MG63 (cell line): ENCODE measurements at places on chromosomes 7 and 10. TPM values are rescaled to one million over a fixed set of nuclear protein-coding genes. Genes with fewer than 3 reads are reported as not detected.

The HABP2 gene
- total RNA-seq: not detected in 2 replicates

The SIRT1 gene
- total RNA-seq: 26.2 and 27.3 TPM in 2 replicates

The STEAP2 gene
- 1.2 and 2.0 TPM in 2 replicates for total RNA-seq

The SORCS1 gene
- not detected in 2 replicates for total RNA-seq

The PDCD11 gene
- 36.6 and 42.5 TPM in 2 replicates for total RNA-seq

The CDC14C gene
- total RNA-seq: 0.12 TPM in 1 of 2 replicates, not detected in the other

The FZD1 gene
- total RNA-seq: 2.3 and 3.9 TPM in 2 replicates

The COPS6 gene
- total RNA-seq: 58.3 and 78.2 TPM in 2 replicates

The POT1 gene
- total RNA-seq: 10.5 and 47.3 TPM in 2 replicates

The ABCC2 gene
- 0.72 and 1.7 TPM in 2 replicates for total RNA-seq

The ACSM6 gene
- not detected in 2 replicates for total RNA-seq

The TET1 gene
- 0.39 and 0.82 TPM in 2 replicates for total RNA-seq

The NPFFR1 gene
- not detected in 2 replicates for total RNA-seq

The CASTOR2 gene
- total RNA-seq: 1.2 TPM in 1 of 2 replicates, not detected in the other

The GRID2IP gene
- total RNA-seq: not detected in 2 replicates

The A1CF gene
- not detected in 2 replicates for total RNA-seq

The TFAM gene
- 27.1 and 35.8 TPM in 2 replicates for total RNA-seq

The NPSR1 gene
- not detected in 2 replicates for total RNA-seq

The CALML3 gene
- not detected in 2 replicates for total RNA-seq

The MKI67 gene
- 15.0 and 17.9 TPM in 2 replicates for total RNA-seq

The MOGAT3 gene
- total RNA-seq: not detected in 2 replicates

The PNLIPRP1 gene
- not detected in 2 replicates for total RNA-seq

The LRRD1 gene
- not detected in 2 replicates for total RNA-seq

The BUB3 gene
- 164 and 222 TPM in 2 replicates for total RNA-seq

The DYDC2 gene
- not detected in 2 replicates for total RNA-seq

The COL26A1 gene
- total RNA-seq: 1.2 TPM in 1 of 2 replicates, not detected in the other

The NPC1L1 gene
- total RNA-seq: 0.07 TPM in 1 of 2 replicates, not detected in the other

The PNLIPRP2 gene
- total RNA-seq: not detected in 2 replicates

The SPDYE8 gene
- total RNA-seq: not detected in 2 replicates

The CAMK2B gene
- 0.54 and 2.0 TPM in 2 replicates for total RNA-seq

The SLC26A5 gene
- total RNA-seq: not detected in 2 replicates

The PNLIP gene
- not detected in 2 replicates for total RNA-seq

The SGCE gene
- 16.8 and 24.7 TPM in 2 replicates for total RNA-seq

The SLC26A3 gene
- total RNA-seq: not detected in 2 replicates

The PON1 gene
- not detected in 2 replicates for total RNA-seq

The NPVF gene
- not detected in 2 replicates for total RNA-seq

The PDE1C gene
- total RNA-seq: 32.4 and 50.1 TPM in 2 replicates

The EBLN1 gene
- total RNA-seq: not detected in 2 replicates

The XRCC2 gene
- total RNA-seq: 2.7 and 5.5 TPM in 2 replicates
